ENCODE measurements at places on chromosomes 12 and 14.

GRCh38 chr14:85124631-85125290 is 405.2 kb upstream of the FLRT2 start:
- DNase-seq = no peak
- H3K4me3 ChIP-seq = no peak overlapping the region

DNA sequence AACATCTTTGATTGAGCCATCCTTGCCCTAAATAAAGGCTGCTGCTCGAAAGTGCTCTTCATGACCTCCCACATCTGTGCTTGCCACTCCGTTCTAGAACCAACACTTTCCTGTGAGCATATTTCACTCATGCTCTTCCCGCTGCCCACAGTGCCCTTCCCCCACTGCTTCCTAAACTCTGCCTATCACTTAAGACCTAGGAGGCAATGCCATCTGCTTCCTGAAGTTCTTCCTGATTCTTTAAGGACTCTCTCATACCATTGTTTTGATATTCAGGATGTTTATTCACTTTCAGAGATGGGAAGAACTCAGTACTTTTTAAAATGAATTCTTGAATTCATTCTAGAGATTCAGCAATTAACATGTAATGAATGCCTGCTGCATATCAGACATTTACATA is 49.9 kb downstream of the ZFYVE21 start:
- no peaks in the 10 kb centered on the region for H3K36me3 ChIP-seq
- no peak for DNase-seq
- H3K27me3 ChIP-seq = no peaks in the 10 kb centered on the region
- H3K4me1 ChIP-seq = peaks cover 3% of the 10 kb centered on the region
- H3K27ac ChIP-seq = no peak overlapping the region
- no peak overlapping the region for H3K4me3 ChIP-seq

DNA sequence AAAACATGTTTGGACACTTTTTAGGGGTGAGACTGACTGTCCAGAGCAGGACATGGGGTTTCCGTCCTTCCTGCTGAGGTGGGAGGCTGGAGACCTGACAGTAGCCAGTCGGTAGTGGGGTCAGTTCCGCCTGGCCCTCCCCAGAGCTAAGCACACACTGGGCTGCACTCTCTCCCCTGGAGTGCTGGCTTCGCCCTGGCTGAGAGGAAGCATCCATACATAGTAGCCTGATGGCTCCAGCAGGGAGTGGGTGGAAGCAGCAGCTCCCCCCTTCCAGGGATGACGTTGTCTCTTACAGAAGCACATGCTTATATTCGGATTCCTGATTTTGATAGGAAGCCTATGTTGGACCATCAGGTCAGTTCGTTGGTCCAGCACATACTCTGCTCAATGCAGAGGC is 40.4 kb downstream of the SFSWAP start:
- no peaks in the 10 kb centered on the region for H3K4me1 ChIP-seq
- no peak overlapping the region for H3K4me3 ChIP-seq
- H3K27ac ChIP-seq = no peak overlapping the region
- DNase-seq = no peak

DNA sequence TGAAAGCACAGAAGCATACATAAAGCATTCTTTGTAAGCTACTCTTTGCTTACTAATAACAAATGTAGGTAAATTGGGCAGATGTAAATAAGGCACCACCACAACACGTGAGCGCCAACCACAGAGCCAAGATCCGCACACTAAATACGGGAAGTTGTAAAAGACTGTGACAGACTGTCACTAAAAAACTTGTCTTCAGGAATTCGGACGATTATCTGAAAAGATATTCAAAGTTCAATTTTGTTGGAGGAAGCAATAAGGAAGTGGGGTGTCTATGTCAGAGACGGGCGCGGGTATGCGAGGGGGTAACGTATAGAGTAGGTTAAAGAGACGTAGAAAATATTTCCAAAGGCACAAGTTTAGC is 1.5 kb upstream of the HSP90B1 start:
- peaks cover 5% of the 10 kb centered on the region for H3K4me1 ChIP-seq
- H3K27me3 ChIP-seq = no peaks in the 10 kb centered on the region
- peak overlapping the region; percentile 92 for H3K27ac ChIP-seq
- DNase-seq = no peak
- H3K4me3 ChIP-seq = peak overlapping the region; percentile 51

- H3K36me3 ChIP-seq = no peaks in the 10 kb centered on the region
- H3K4me1 ChIP-seq = peaks cover 20% of the 10 kb centered on the region
- H3K4me3 ChIP-seq = no peak overlapping the region
- DNase-seq = no peak
- no peaks in the 10 kb centered on the region for H3K27me3 ChIP-seq
Measured at GRCh38 chr14:72525087-72525915, 368.6 kb downstream of the DPF3 start.

DNA sequence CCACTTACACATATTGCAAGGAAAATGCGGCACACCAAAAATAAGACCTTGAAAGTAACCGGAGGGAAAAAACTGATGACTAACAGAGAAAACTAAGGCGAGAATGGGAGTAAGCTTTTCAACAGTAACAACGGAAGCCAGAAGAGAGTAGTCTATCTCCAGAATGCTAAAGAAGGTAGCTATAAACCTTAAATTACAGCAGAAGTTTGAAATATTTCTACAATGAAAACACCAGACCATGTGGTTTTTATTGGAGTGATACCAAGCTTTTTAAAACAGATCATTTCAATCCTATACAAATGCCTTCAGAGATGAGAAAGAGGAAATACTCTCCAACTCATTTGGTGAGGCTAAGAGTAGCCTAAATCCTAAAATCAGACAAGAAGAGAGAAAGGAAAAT is 209.5 kb downstream of the ANO6 start:
- no peak overlapping the region for H3K4me3 ChIP-seq
- H3K4me1 ChIP-seq = no peaks in the 10 kb centered on the region
- peak; percentile 78 for DNase-seq
- H3K36me3 ChIP-seq = peaks cover 10% of the 10 kb centered on the region
- no peaks in the 10 kb centered on the region for H3K27me3 ChIP-seq

GRCh38 chr12:123263196-123263817 is 8.3 kb downstream of the CDK2AP1 start:
- no peak overlapping the region for H3K4me3 ChIP-seq
- peaks cover 3% of the 10 kb centered on the region for H3K4me1 ChIP-seq
- peaks cover 72% of the 10 kb centered on the region for H3K36me3 ChIP-seq

GRCh38 chr12:131141514-131141913 is 187.8 kb downstream of the ADGRD1 start:
- H3K4me1 ChIP-seq = no peaks in the 10 kb centered on the region
- H3K27me3 ChIP-seq = no peaks in the 10 kb centered on the region
- no peak for DNase-seq
- no peaks in the 10 kb centered on the region for H3K36me3 ChIP-seq

DNA sequence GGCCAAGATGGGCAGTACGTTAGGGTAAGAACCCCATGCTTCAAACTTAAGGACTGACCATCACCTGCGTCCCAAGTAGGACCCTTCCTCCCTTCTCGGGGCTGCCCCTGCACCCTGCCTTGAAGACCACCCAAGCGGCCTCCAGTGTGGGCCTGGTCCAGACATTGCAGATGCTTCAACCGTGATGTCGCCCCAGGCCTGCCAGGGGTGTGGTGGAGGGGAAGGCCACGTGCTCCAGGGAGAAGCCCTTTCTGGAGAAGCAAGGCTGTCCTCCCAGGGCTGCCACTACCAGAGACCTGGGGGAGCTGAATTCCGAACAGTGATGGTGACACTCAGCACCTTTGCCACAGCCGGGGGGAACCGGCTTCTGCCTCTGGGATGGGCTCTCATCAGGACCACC is 13.3 kb downstream of the NGB start:
- no peaks in the 10 kb centered on the region for H3K4me1 ChIP-seq
- H3K27me3 ChIP-seq = peaks cover 23% of the 10 kb centered on the region
- DNase-seq = no peak
- H3K36me3 ChIP-seq = no peaks in the 10 kb centered on the region
- no peak overlapping the region for H3K4me3 ChIP-seq

DNA sequence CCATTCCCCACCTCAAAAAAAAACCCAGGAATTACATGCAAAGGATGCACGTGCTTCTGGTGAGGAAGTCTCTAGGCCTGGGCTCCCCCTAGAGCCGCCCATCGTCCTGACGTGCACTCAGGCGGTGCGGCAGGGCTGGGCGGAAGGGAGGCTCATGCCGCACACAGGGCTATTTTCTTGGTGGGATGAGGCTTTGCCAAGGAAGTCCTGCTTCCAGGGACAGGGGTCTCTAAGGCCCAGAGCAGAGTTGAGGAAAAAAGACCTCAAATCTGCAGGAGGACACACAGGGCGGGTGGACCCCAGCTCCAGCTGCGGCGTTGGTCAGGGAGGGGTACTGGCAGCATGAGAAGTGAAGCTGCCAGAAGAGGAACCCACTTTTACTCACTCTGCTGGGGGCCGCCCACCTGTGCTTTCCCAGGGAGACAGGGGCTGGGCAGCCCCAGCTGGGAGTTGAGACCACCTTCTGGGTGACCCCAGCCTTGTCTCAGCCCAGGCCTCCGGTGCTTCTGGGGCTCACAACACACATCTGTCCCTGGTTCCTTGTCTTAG is 4.2 kb downstream of the RHOF start:
- H3K36me3 ChIP-seq = no peaks in the 10 kb centered on the region
- peaks cover 5% of the 10 kb centered on the region for H3K4me1 ChIP-seq
- H3K4me3 ChIP-seq = no peak overlapping the region
- DNase-seq = no peak
- H3K27ac ChIP-seq = no peak overlapping the region

DNA sequence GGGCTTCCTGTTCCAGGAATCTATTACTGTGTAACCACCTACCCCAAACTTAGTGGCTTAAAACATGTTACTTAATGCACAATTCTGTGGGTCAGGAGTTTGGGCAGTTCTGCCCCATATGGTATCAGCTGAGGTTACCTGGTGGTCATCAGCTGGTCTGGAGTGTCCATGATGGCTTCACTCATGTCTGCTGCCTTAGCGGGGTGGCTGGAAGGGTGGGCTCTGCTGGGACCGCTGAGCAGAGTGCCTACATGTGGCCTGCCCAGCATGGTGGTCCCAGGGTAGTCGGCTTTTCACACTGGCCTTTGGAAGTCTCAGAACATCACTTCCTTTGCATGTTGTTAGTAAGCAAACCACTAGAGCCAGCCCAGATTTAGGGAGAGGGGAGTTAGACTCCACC is 53.9 kb downstream of the PELI2 start:
- no peak overlapping the region for H3K4me3 ChIP-seq
- peak overlapping the region; percentile 69 for H3K27ac ChIP-seq
- peaks cover 2% of the 10 kb centered on the region for H3K36me3 ChIP-seq
- H3K27me3 ChIP-seq = no peaks in the 10 kb centered on the region

DNA sequence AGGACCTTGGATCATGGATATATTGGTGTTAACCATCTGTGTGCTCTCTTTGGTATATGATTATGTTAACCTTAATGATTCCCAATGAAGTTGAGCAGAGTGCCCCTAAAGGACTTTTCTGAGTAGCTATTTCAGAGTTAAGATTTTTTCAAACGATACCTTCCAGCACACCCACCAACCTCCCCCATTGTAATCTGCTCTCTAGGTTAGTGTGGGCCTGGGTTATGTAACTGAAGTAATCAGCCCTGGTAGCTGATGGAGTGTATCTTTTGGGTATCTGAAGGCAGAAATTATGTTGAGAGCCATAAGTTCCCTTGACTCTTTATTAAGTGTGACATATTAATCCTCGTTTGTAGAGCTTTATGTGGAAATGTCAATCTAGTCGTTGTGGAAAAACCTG is 47.6 kb upstream of the RNU6-8 start:
- H3K36me3 ChIP-seq = no peaks in the 10 kb centered on the region
- H3K4me1 ChIP-seq = peaks cover 2% of the 10 kb centered on the region
- 0 out of 2 replicates have a peak, but pooled peaks cover 3% of the 10 kb centered on the region for H3K27me3 ChIP-seq
